Uterine smooth muscle cell (primary cell): ENCODE measurements at places on chromosomes 11 and 22. TPM values are rescaled to one million over a fixed set of nuclear protein-coding genes. Genes with fewer than 3 reads are reported as not detected.

Gene VSIG10L2
- 0.22 TPM in 1 of 2 replicates, not detected in the other for total RNA-seq

Gene OR52N4
- not detected in 2 replicates for total RNA-seq

Gene ALDH3B1
- total RNA-seq, result 16.7 and 36.6 TPM in 2 replicates

Gene MAPK8IP1
- 10.1 and 12.3 TPM in 2 replicates for total RNA-seq

Gene C11orf98
- 24.6 and 35.6 TPM in 2 replicates for total RNA-seq

Gene CHRNA10
- total RNA-seq, result 0.66 and 0.75 TPM in 2 replicates

Gene CHRM1
- total RNA-seq, result not detected in 2 replicates

Gene LRP4
- total RNA-seq, result 2.9 and 4.7 TPM in 2 replicates

Gene ZPR1
- total RNA-seq, result 49.2 and 65.3 TPM in 2 replicates

Gene PTPRCAP
- 0.44 and 0.62 TPM in 2 replicates for total RNA-seq

Gene TRIM51
- total RNA-seq, result not detected in 2 replicates

Gene LSP1
- total RNA-seq, result 0.33 and 0.62 TPM in 2 replicates

Gene SYT7
- 31.4 and 43.6 TPM in 2 replicates for total RNA-seq

Gene MMP3
- total RNA-seq, result 54.4 and 65.3 TPM in 2 replicates

Gene OR52I2
- under 0.01 TPM in 1 of 2 replicates, not detected in the other for total RNA-seq

Gene PGA5
- not detected in 2 replicates for total RNA-seq

Gene MAP6
- total RNA-seq, result 1.1 and 1.3 TPM in 2 replicates

Gene OR10D3
- not detected in 2 replicates for total RNA-seq

Gene FXYD2
- total RNA-seq, result not detected in 2 replicates

Gene OR8K1
- total RNA-seq, result not detected in 2 replicates

Gene KRTAP5-9
- total RNA-seq, result not detected in 2 replicates

Gene CSKMT
- total RNA-seq, result 4.2 and 9.4 TPM in 2 replicates

Gene RIMBP3C
- 0.11 and 0.25 TPM in 2 replicates for total RNA-seq
